ENCODE measurements at places on chromosomes 2 and 18. TPM values are rescaled to one million over a fixed set of nuclear protein-coding genes. Genes with fewer than 3 reads are reported as not detected.

ANKRD30B gene
- total RNA-seq = not detected

SLC19A3 gene
- total RNA-seq = 0.15 TPM

PMAIP1 gene
- total RNA-seq = 27.2 TPM

CPLX4 gene
- not detected for total RNA-seq

SERPINB3 gene
- not detected for total RNA-seq

UGT1A6 gene
- not detected for total RNA-seq

ADGRF3 gene
- not detected for total RNA-seq

CLEC4F gene
- total RNA-seq = not detected

HTR2B gene
- total RNA-seq = under 0.01 TPM

NMUR1 gene
- not detected for total RNA-seq

SULT1C4 gene
- 27.0 TPM for total RNA-seq

DPYSL5 gene
- not detected for total RNA-seq

RBMS1 gene
- 69.0 TPM for total RNA-seq
